Activated gamma-delta T cell (primary cell): ENCODE measurements at places on chromosomes 12 and 14.

DNA sequence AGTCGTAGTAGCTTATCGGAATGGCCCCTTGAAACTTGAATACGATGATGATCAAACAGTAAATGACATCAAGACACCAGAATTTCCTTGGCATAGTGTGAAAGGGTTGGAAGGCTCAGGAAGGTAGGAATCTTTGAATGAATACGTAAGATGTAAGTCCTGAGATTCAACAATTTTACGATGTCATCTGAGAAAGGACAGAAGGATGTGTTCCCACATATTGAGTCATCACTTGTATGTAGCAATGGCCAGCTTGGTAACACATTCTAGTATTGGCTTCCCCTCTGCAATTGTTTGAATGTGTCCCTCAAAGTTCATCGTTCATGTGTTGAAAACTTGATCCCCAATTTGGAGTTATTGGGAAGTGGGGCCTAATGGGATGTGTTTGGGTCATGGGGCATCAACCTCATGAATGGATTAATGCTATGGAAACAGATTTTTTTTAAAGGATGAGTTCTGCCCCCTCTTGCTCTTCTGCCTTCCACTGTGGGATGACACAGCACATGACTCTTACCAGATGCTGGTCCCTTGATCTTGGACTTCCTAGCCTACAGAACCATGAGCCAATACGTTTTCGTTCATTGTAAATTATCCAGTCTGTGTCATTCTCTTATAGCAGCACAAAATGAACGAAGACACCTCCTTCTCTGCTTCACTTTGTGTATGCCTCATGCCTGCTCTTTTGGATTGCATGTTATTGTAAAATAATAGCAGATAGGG, 284.6 kb downstream of the BCAT1 start:
- DNase-seq, result no peak

DNA sequence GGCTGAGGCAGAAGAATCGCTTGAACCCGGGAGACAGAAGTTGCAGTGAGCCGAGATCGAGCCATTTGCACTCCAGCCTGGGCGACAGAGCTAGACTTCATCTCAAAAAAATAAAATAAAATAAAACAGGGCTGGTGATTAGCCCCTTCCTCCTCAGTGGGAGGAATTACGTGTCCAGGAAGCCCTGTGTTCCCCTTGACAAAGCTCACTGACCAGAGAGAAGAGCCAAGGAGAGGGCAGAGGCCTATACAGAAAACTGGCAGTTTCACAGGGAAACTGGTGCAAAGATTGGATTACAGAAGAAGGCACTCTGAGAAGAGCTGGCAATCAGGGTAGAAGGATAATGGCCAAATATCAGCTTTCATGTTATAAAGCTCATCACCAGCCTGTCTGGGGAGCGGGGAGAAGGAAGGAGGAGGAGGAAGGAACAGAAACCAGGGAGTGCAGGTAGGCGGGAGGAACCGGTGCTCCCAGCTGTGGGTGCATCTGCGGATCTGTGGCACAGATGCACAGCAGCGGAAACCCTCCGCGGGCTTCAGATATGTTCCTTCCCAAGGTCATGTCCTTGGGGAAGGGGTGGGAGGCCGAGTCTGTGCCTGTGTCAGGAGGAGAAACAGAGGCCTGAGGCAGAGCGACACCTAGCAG, 6.7 kb downstream of the RAB15 start:
- DNase-seq, result no peak

- no peak for DNase-seq
Measured at GRCh38 chr12:65494537-65494936, 216.1 kb downstream of the MSRB3 start.

DNA sequence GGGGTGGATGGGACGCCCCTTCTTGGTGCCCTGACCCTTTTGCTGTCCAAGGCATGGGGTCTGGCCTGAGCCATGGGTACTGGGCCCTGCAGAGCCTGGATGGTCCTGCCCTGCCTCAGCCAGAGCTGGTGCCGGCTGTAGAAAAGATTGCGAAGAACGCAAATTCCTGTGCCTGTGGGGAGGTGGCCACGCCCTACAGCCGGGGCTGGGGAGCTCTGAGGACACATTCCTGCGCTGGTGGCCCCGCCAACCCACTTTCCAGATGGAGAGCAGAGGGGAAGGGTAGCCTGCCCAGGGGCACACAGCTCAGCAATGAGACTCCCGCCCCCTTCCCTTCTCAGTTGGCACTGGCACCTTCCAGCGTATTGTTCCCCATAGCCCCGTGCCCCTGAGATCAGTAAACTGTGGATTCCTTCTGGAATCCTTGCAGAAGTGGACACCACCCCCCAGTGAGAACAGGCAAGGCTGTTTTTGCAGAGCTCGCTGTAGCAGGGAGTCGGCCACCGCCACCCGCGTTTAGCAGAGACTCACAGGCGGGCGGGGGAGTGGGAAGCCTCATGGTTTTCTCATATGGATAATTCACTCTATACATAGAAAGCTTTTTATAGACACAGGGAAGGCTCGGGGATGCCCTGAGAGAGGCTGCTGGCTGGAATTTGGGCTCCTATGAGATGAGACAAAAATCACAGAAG, 8.6 kb downstream of the INF2 start:
- no peak for DNase-seq

DNA sequence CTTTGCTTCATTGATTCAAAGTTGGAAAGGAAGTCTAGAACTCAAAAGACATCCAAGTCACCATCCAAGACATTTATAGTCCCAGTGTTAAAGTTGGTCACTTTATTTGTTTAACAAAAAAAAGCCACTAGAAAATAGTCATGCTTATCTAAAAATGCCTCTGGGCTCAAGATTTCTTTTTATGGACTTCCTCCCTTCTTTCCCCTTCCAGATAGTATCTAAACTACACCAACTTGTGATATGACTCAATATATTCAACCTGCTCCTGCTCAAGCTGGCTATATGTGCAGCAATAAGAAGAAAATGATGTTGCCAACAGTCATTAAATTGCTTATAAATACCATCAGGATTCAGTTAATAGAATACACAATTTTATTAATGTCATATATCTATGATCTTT, 1177.1 kb downstream of the FLRT2 start:
- no peak for DNase-seq

GRCh38 chr12:19434538-19434937, 4.8 kb upstream of the AEBP2 start:
- no peak for DNase-seq

DNA sequence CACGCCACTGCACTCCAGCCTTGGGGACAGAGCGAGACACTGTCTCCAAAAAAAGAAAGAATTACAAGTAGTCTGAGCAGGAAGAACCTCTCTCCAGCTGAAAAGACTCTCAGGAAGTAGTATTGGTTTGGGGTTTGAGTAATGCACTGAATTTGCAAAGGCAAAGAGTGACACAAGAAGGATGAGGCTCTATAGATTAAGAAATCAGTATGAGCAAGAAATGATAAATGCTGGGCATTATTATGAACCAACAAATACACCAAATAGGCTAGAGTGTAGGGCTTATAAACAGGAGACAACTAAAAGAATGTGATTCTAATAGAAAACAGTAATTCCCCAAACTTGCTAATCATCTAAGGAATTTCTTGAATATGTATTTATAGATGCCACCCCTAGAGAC, 2.6 kb upstream of the SLC35E3 start:
- no peak for DNase-seq

GRCh38 chr14:105939810-105940508, 413.6 kb downstream of the TMEM121 start:
- DNase-seq, result no peak

DNA sequence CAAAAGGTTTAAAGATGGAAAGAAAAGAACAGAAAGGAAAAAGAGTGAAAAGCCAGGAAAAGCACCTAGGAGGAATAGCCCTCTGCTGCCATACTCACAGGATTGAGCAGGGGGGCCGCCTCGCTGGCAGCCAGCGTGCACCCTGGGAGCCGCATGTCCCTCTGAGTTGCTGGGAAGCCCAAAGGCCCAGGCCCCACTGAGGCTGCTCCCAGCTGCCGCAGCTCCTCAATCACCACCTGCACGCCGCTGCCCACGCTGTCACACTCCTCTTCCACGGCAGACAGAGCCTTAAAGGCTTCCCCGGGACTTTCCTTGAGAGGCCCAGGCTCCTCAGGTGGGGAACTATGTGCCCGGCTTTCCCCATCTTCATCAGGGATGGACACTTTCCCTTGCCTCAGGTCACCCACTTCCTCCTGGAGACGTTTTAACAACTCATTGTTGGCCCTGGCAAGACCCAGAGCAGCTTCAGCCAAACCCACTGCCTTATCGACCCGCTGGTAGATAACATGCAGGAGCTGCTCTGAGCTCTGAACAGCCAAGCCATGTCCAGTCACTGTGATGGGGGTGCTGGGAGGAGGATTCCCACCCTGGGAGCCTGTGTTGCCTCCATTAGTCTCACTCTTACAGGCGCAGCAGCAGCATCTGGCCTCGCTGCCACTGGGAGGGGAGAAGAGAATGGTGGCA, 11.5 kb downstream of the C14orf93 start:
- DNase-seq, result no peak

- DNase-seq, result no peak
Measured at GRCh38 chr14:58724702-58725101, 86.9 kb downstream of the DACT1 start.

- no peak for DNase-seq
Measured at GRCh38 chr12:93783832-93784231, 106.7 kb downstream of the CRADD start.

- no peak for DNase-seq
Measured at GRCh38 chr12:66131067-66131688, 628 bp upstream of the LLPH start.

GRCh38 chr12:60921541-60921940, 1325.7 kb downstream of the SLC16A7 start:
- no peak for DNase-seq

DNA sequence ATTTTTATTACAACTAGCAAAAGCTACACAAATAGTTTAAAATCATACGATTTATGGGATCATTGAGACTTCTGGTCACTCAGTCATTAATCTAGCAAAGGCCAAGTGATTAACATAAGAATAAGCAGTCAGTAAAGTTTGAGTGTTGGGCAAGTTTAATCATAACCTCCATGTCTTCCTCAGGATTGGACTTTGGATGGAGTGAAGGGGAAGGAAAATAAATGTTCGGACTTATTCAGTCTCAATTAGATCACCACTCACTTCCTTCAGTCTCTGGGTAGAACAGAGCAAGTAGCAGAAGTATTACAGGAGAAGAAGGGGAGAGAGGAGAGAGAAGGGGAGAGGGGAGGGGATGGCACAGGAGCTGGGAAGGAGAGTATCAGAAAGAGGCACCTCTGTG, 31.4 kb downstream of the CPM start:
- no peak for DNase-seq

- no peak for DNase-seq
Measured at GRCh38 chr14:44945264-44945663, 16.5 kb downstream of the KLHL28 start.

GRCh38 chr14:76191297-76191696, 39.6 kb downstream of the GPATCH2L start:
- DNase-seq, result no peak

DNA sequence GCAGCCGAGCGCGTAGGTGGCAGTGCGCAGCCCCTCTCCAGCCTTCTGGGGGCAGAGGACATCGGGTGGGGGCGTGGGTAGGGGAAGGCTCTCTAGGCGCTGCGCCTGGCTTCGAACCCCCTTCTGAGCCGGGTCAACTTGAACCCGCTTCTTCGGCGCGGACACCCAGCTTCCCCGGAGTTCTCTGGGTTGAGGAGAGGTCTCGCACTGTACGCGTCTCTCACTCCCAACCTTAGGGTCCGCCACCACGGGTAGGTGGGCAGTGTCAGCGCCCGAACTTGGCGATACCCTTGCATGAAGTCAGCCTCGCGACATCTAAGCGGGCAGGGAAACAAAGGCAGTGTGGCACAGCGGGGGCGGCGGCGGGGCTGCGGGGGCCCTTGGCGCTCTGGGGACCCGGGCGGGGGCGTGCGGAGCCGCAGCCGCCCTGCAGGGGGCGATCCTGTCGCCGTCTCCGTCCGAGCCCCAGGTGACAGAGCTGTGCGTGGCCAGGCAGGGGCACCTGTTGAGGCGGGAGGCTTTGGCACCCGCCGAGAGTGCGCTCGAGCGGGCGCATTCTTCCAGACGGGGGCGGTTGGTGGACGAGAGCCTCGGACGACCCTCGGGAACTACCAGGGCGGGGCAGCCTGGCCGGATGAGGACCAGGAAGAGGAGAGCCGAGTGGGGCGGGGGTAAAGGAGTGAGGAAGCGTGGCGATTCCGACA, 1.1 kb downstream of the GALNT16 start:
- no peak for DNase-seq

- DNase-seq, result no peak
Measured at GRCh38 chr14:89254166-89254909, 162.7 kb downstream of the FOXN3 start.

- no peak for DNase-seq
Measured at GRCh38 chr12:6068227-6068626, 56.2 kb downstream of the VWF start.

- peak; percentile 40 for DNase-seq
Measured at GRCh38 chr12:124566997-124567672, at the start of gene NCOR2. Gene NCOR2 (minus strand): TSS chr12:124567612. CDS start chr12:124495251, 72,361 bp downstream.

DNA sequence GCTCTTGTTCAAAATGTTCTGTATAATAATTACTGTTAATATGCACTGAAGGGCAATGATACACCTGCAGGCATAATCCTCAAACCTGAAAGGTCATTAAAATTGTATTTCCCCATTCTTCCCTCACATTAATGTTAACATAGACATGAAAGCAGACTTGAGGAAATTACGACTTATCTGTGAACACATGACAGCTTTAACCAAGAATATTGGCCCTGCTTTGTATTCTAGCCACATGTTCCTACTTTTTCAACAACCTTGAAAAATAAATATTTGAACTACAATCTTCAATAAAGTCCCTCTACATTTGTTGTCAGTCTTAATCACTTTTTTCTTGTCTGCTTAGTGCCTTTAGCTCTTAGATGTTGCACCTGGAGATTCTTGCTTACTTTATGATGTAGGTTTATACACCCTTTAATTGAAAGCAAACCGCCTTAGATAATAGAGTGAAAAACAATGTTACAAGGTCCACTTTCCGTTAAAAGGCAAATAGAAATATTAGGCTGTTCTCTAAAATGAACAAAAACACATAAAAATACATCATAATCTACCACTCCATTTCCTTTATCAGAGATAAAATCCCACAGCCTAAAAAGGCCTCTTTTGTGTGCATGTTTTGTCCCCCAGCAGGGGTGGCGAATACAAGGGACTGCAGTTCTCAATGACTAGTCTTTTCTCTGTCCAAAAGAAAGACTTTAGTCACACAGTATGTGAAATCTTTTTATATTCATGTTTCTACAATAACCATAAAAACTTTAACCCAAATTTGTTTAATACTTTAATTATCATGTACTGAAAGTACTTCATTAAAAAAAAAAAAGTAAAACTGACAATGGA, 55.9 kb downstream of the ZFC3H1 start:
- no peak for DNase-seq

DNA sequence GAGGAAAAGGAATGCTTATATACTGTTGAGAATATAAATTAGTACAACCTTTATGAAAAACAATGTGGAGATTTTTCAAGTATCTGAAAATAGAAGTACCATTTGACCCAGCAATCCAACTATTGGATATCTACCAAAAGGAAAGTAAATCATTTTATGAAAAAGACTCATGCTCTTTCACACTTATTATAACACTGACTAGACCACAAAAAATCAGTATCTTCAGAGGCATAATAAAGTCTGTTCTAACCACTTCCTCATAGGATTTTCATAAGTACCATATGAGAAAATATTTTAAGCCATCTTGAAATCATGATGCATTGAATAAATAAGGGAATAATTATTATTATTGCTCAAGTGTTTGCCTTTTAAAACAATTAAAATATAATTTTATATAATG, 90.8 kb downstream of the SLCO1B1 start:
- no peak for DNase-seq
